ENCODE measurements at places on chromosomes 2 and 18. TPM values are rescaled to one million over a fixed set of nuclear protein-coding genes. Genes with fewer than 3 reads are reported as not detected.

Gene KCNG2
- total RNA-seq, result not detected

Gene ATF2
- 18.9 TPM for total RNA-seq

Gene CYB5A
- 120 TPM for total RNA-seq

Gene ZNF385B
- total RNA-seq, result not detected

Gene YES1
- 31.3 TPM for total RNA-seq

Gene NRP2
- 130 TPM for total RNA-seq

Gene SLC5A7
- total RNA-seq, result not detected

Gene PID1
- 3.3 TPM for total RNA-seq

Gene ASAP2
- total RNA-seq, result 37.5 TPM

Gene NCKAP5
- 0.96 TPM for total RNA-seq

Gene ST8SIA3
- total RNA-seq, result not detected

Gene GPC1
- 192 TPM for total RNA-seq

Gene LDLRAD4
- total RNA-seq, result 1.3 TPM

Gene GPR17
- total RNA-seq, result not detected

Gene C2orf49
- 14.2 TPM for total RNA-seq

Gene DTNA
- total RNA-seq, result 0.18 TPM

Gene ESPNL
- total RNA-seq, result 0.13 TPM

Gene IMPACT
- total RNA-seq, result 13.5 TPM

Gene KIF1A
- total RNA-seq, result 0.62 TPM

Gene HTR2B
- not detected for total RNA-seq

Gene CPLX4
- total RNA-seq, result not detected

Gene SRD5A2
- total RNA-seq, result not detected

Gene KATNAL2
- total RNA-seq, result 1.3 TPM

Gene MAP4K4
- 84.7 TPM for total RNA-seq

Gene ASB18
- total RNA-seq, result not detected

Gene COL5A2
- 73.8 TPM for total RNA-seq

Gene IL18R1
- 0.80 TPM for total RNA-seq

Gene GAREM1
- 3.3 TPM for total RNA-seq

Gene HNMT
- total RNA-seq, result 0.85 TPM

Gene SERPINB12
- not detected for total RNA-seq

Gene SIX2
- total RNA-seq, result 0.27 TPM

Gene HOXD10
- total RNA-seq, result 7.4 TPM

Gene FHL2
- 79.7 TPM for total RNA-seq

Data from A549 treated with RU486 at 1 μM for 4 hours (cell line).